Hepatocyte (in vitro differentiated cells): ENCODE measurements at places on chromosomes 1 and 21. TPM values are rescaled to one million over a fixed set of nuclear protein-coding genes. Genes with fewer than 3 reads are reported as not detected.
A peak's percentile ranks its signal among the peaks of the same experiment; 100 is the strongest.

DNA sequence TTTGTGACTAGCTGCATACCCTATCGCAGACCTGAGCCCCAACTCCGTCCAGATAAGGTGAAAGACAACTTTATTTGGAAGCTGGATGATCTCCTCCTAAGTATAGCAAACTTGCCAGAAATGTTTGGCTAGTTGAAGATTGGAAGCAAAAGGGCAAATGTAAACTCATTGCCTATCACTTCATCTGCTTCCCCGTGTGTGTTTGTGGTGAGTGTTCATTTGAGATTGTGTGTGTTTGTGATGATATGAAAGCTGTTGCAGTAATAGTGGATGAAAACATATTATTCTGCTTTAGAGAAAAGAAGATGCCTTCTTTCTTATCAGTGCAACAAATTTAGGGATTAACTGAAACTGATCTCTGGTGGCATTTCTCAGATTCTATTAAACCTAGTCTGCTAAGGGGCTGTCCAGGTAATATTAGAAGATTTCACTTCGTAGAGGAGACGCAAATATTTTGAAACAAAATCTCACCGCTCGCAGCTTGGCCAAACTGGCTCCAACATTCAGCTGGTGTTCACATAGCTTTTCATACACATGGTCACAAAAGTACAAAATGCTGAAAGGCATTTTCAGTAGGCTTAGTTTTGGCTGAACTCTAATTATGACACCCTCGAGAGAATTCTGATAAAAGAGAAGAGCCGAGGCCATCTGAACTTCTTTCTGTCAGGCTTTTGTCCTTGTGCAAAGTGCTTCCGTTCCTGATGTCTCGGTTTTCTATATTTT is 1.1 kb downstream of the TBX19 start:
- H3K4me1 ChIP-seq, result no peaks in the 10 kb centered on the region
- DNase-seq, result no peak
- H3K4me3 ChIP-seq, result no peak overlapping the region
- no peaks in the 10 kb centered on the region for H3K36me3 ChIP-seq

Gene CEP104
- total RNA-seq, result 7.7 and 12.7 TPM in 2 replicates

GRCh38 chr1:204931768-204932572 is 61.3 kb downstream of the NFASC start:
- H3K27me3 ChIP-seq, result peaks cover 6% of the 10 kb centered on the region
- no peaks in the 10 kb centered on the region for H3K36me3 ChIP-seq
- no peak overlapping the region for H3K27ac ChIP-seq
- no peaks in the 10 kb centered on the region for H3K4me1 ChIP-seq
- no peak for DNase-seq

DNA sequence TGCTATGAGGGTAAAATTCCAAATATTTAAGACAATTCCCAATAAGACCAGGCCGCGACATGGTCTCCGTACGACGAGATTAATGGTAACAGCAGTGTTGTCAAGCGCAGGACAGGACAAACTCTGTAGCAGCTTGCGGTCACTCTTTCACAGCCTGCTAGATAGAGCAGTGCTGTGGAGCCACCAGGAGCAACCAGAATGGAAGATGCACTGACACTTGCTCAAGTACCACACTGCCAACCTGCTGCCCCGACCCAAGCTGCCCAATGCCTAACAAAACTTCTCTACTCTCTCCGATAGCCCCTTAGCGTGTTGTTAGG is 636 bp downstream of the WARS2 start:
- peaks cover 14% of the 10 kb centered on the region for H3K4me1 ChIP-seq
- peak overlapping the region; percentile 51 for H3K4me3 ChIP-seq
- no peak for DNase-seq
- H3K27ac ChIP-seq, result peak overlapping the region; percentile 98

GRCh38 chr1:89721351-89721750 is 88.4 kb downstream of the LRRC8C start:
- no peaks in the 10 kb centered on the region for H3K36me3 ChIP-seq
- peaks cover 10% of the 10 kb centered on the region for H3K4me1 ChIP-seq
- no peak overlapping the region for H3K27ac ChIP-seq
- no peaks in the 10 kb centered on the region for H3K27me3 ChIP-seq
- no peak overlapping the region for H3K4me3 ChIP-seq

Gene IFI16
- total RNA-seq, result 22.2 and 25.1 TPM in 2 replicates

- H3K27me3 ChIP-seq, result no peaks in the 10 kb centered on the region
- H3K4me3 ChIP-seq, result no peak overlapping the region
- H3K27ac ChIP-seq, result peak overlapping the region; percentile 67
- H3K36me3 ChIP-seq, result no peaks in the 10 kb centered on the region
- no peaks in the 10 kb centered on the region for H3K4me1 ChIP-seq
Observed at GRCh38 chr1:15341634-15342407, 67.9 kb upstream of the EFHD2 start.

Gene CLSTN1
- total RNA-seq, result 40.5 and 47.7 TPM in 2 replicates

DNA sequence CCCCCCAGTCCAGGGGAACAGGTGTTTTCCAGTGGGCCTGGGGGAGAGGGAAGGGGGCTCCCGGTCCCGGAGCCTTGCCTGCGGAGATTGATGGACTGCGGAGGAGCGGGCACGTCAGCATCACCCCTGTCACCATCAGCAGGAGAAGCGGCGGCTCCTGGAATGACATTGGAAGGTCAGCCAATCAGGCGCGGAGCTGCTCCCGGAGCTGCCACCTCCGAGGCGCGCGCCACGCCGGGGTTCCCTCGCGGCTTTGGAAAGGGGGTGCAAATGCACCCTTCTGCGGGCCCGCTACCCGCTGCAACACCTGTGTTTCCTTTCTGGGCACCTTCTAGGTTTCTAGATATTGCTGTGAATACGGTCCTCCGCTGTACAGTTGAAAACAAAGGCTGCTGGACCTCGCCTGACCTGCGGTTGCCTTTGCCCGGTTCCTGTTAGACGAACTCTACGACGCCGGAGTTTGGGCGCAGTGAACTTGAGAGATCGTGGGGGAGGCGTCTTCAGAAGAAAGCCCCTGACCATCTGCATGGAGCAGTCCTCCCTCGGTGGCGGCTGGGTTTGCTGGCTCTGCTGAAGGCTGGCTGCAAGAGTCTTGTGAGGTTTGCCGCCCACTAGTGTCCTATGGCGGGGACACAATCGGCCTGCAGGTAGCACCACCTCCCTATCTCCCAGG is 5.3 kb downstream of the DSCAM start:
- peaks cover 26% of the 10 kb centered on the region for H3K27me3 ChIP-seq
- H3K4me1 ChIP-seq, result no peaks in the 10 kb centered on the region
- no peak overlapping the region for H3K27ac ChIP-seq
- peak overlapping the region; percentile 57 for H3K4me3 ChIP-seq
- no peaks in the 10 kb centered on the region for H3K36me3 ChIP-seq
- DNase-seq, result peak; percentile 86

DNA sequence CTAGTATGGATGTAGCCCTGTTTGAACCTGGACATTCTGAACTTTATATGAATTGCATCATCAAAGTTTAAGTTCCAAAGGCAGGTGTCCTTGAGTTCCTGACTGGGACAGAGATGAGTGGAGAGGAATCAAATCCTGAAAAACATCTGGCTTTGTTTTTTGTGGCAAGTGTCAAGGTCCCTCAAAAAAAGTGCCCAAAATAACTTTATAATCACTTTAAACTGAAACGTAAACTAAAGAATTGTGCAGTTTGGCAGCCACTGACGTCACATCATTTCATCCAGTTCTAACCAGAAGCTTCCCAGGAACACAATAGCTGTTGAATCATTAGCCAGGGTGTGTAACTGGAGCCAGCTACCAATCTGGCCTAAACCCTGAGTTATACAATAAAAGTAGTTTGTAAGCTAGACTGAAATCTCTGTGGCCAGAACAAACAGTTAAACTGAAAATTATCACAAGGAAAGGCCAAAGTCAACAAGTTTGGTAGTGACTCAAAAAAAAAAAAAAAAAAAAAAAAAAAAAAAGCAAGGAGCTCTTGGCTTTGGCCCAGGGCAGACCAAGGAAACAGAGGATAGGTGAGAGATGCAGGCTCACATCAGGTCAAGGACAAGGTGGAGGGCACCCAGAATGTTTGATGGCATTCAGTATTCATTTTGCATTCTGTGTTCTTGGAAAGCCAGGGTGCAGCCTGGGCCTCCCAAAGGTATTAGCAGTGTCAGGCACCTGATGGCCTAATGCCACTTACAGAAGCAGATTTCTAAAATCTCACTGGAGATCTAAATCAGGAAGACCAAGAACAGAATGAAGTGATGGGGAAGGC is 74.3 kb downstream of the TNFSF18 start:
- DNase-seq, result peak; percentile 78
- peaks cover 10% of the 10 kb centered on the region for H3K4me1 ChIP-seq
- H3K27me3 ChIP-seq, result no peaks in the 10 kb centered on the region
- no peak overlapping the region for H3K4me3 ChIP-seq

DNA sequence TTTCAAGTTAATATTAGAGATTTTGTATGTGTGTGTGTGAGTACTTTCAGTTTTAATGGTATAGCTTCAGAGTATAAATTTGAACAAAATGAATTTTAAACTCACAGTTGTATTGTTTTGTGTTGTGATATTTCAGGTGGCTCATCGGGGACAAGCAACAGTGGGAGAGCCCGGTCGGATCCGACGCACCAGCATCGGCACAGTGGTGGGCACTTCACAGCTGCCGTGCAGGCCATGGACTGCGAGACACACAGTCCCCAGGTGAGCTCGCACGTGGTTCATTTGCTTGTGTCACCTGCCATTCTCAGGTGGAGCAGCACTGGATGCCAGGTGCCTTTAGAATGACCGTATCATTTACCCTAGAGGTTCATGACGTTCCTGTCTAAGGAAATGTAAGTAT is 139.4 kb downstream of the DYRK1A start:
- DNase-seq, result no peak
- H3K36me3 ChIP-seq, result peaks cover 5% of the 10 kb centered on the region
- H3K27me3 ChIP-seq, result no peaks in the 10 kb centered on the region

GRCh38 chr1:86972262-86972661 is 57.8 kb downstream of the HS2ST1 start:
- H3K4me1 ChIP-seq, result no peaks in the 10 kb centered on the region
- no peaks in the 10 kb centered on the region for H3K27me3 ChIP-seq
- no peaks in the 10 kb centered on the region for H3K36me3 ChIP-seq
- DNase-seq, result no peak
- H3K4me3 ChIP-seq, result no peak overlapping the region

DNA sequence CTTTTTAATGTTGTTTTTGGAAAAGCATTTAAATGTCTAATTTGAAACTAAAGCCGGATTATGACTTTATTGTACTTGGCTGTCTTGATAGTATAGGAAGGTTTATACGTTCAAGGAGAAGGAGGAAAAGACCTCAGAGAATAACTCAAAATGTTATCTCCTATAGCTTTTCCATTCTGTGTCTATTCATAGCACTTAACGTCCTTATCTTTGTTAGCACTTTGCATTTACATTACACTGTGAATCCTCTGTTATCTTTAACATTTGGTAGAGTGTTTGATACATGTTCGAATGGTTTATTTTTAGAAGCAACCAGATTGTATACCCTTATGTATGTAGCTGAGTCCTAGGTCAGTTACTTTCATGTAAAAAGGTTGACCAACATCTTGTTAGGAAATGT is 50.8 kb upstream of the PODN start:
- no peak overlapping the region for H3K27ac ChIP-seq
- no peaks in the 10 kb centered on the region for H3K27me3 ChIP-seq
- H3K36me3 ChIP-seq, result no peaks in the 10 kb centered on the region
- H3K4me1 ChIP-seq, result no peaks in the 10 kb centered on the region

Gene DRAXIN
- 0.16 and 0.60 TPM in 2 replicates for total RNA-seq
